ENCODE measurements at places on chromosomes 7 and 10.

GRCh38 chr10:96556003-96556402 lies 30.8 kb downstream of the TM9SF3 start:
- no peak for DNase-seq

DNA sequence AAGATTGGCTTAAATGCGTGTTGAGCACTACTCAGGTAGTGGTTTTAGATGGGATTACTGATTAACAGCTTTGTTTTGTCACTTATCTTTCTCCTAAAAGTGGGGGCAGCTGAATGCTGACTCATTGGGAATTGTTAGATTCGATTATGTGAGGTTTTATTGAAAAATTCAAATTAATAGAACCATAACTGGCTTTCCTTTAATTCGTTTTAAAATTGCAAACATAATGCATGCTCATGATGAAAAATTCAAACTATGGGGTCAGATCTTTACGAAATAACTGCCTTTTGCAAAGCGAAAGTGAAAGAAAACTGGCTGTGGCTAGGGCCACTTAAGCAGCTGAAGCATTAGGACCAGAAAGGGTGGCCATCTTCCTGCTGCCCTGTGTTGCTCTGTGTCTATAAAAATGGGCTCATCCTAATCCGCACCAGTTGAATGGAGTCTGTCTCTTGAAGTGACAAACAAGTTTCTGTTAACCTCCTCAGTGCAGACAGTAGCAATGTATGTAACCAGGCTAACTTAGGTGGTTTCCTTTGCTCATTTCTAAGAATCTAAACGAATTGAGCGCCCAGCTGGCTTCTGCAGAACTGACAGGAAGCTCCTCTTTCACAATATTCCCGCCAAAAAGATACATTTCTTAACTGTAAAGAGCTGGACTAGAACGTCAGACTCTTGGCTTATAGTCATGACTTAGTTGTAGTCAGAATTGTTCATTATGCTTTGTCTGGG lies 27.8 kb downstream of the DENND10 start:
- DNase-seq = peak; percentile 17

DNA sequence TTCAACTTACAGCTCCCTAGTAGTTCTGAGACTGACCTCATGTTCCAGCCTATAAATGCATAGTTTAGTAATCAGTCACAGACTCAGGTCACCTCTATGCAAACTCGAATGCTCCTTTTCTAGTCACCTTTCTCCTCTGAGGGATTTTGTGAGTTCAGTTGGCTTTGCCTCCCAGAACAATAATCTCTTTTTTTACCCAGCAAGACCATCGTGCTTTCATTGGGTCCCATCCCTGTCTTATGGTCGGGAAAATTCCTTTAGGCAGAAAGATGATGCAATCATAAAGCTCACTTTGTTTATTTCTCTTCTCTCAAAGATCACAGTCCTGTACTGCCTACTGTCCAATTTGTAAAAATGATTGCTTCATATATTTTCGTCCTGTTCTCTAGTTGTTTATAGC lies 38.4 kb downstream of the TWIST1 start:
- DNase-seq = no peak

GRCh38 chr10:63462442-63462841 lies 3.3 kb downstream of the JMJD1C start:
- DNase-seq = no peak

DNA sequence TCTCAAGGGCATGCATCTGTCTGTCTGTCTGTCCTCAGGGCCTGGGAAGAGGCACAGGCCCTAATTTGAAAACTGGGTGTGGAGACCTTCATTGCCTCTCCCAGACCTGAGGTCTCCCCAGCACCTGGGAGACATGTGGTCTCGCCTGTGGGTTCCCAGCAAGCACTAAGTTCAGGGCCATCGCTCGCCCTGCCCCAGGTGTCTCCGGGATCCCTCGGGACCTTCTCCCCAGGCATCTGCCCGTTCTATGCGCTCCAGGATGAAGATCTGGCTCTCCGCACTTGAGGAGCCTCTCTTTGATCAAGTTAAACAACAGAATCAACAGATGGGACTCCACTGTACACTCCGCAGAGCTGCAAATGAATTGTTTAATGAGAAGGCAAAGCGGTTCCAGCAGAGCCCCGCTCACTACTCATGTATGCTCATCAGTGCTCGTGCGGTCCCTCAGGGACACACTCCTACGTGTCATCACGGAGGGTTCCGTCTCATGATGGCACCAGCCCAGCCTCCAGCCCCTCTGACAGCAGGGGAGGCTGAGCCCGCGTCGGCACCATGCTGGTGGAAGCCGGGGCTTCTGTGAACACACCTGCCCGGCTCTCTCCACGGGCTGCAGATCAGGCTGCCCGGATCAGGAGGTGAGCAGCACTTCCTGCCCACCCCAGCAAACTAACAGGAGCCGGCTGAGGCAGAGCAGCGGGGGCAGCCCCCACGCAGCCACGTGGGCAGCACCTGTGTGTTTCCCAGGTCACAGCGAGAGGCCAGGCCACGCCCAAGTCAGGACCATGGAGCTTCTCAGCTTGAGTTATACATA lies 132.8 kb downstream of the TCERG1L start:
- DNase-seq = no peak

- no peak for DNase-seq
Observed at GRCh38 chr7:74157605-74158004, 16.6 kb upstream of the EIF4H start.

DNA sequence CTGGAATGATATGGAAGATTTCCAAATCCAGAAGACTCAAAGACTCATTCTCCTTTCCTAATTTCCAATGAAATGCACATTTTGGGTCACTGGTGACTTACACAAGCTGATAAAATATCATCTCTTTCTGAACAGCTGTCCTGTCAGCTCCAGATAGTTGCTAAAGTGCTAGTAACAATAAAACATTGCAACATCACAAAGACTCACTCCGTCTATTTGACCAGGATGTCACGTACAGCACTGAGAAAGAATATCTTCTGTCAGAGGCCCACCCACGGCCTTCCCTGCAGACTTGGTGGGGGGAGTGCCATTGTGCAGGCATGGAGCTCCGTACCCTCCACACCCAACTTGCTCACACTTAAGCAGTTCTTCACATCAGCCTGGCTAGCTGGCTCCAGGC lies 78.9 kb upstream of the EGR2 start:
- DNase-seq = no peak

- no peak for DNase-seq
Observed at GRCh38 chr7:130071701-130072622, 1.6 kb downstream of the KLHDC10 start.

- peak; percentile 26 for DNase-seq
Observed at GRCh38 chr10:61992671-61993668, 91.5 kb downstream of the ARID5B start.

- DNase-seq = no peak
Observed at GRCh38 chr10:63619426-63619825, 98.2 kb downstream of the REEP3 start.

GRCh38 chr7:132685277-132685676 lies 109.0 kb upstream of the PLXNA4 start:
- DNase-seq = no peak

DNA sequence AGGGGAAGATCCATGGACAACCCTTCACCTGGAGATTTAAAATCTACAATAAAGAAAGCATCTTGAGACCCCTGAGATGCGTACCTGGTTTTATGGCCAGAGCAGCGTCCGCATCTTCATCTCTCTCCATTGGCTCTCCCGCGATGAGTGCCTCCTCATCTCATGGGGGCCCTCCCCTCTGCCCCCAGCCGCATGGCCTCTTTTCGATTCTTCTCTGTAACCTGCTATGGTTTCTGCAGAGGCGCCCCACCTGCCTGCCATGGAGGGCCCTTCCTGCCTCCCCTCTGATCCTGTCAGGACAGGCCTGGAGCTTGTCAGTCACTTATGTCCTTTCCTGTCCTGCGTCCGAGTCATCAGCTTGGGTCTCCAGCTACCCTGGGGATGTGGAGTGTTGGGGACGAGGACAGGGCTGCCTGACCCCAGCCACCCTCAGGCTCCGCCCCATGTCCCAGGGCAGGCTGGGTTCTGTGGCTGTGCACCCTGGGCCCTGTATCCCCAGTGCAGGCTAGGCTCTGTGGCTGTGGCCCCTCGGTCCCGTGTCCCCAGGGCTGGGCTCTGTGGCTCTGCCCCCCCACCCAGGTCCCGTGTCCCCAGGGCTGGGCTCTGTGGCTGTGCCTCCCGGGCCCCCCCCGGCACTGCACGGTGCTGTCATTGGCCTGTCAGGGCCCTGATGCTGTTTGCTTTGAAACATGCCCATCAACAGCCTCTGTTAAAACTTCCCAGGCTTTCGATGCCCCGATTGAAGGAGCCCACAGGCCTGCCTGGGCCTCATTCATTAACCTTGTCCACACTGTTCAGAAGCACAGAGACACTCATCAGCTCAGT lies 99.8 kb downstream of the WDR37 start:
- no peak for DNase-seq

DNA sequence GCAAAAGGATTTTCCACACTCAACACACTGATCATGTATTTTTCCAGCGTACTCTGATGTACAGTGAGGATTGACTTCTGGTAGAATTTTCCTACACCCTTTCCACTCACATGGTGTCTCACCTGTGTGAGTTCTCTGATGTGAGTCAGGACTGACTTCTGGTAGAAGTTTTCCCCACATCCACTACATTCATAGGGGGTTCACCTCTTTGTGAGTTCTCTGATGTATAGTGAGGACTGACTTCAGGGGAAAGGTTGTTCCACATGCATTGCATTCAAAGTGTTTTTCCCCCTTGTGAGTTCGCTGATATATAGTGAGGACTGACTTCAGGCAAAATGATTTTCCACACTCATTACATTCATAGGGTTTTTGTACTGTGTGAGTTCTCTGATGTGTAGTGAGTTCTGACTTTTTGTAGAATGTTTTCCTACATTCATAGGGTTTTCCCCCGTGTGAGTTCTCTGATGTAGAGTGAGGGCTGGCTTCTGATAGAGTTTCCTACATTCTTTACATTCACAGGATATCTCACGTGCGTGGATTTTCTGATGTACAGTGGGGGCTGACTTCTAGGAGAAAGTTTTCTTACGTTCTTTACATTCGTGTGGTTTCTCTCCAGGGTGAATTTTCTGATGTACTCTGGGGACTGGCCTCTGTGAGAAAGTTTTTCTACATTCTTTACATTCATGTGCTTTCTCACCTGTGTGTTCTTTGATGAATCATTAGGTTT lies 146.5 kb downstream of the GLRX3 start:
- DNase-seq = no peak

DNA sequence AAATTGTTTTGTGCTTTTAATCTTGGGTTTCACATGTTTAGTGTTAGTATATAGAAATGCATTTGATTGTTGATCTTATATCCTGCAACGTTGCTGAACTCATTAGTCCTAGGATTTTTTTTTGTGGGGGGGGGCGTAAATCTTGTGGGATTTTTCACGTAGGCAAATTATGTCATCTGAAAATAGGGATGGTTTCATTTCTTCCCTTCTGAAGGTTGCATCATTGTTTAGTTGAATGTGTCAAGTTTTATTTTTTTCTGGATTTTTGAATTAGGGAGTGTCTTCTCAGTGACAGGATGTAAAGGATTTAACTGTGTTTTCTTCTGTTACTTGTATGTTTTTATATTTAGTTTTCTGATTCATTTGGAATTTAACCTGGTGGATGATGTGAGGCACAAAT lies 26.7 kb downstream of the MKLN1 start:
- DNase-seq = no peak

- DNase-seq = no peak
Observed at GRCh38 chr7:41206267-41206666, 496.6 kb downstream of the INHBA start.

GRCh38 chr7:11817111-11817740 lies 14.8 kb downstream of the THSD7A start:
- DNase-seq = no peak

- DNase-seq = no peak
Observed at GRCh38 chr10:59536167-59537014, 173.3 kb downstream of the SLC16A9 start.

- no peak for DNase-seq
Observed at GRCh38 chr7:134919240-134919641, 67.1 kb upstream of the AGBL3 start.

DNA sequence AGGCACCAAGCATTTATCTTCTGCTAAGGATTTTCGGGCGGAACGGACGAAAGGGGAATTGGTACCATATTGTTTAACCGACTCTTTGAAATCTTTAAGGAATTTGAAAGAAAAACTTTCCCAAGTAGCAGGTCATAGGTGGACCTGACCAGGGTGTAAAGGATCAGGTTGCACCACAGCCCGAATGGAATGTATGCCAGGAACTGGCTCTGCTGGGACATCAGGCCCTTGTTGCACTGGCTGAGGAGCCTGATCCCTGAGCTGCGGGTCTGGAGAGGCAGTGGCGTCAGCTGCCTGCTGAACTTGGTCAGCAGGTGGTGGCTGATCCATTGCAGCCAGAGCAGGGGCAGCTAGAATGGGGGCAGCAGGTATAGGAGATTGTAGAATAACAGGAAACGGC lies 41.4 kb upstream of the AKR1C2 start:
- no peak for DNase-seq

DNA sequence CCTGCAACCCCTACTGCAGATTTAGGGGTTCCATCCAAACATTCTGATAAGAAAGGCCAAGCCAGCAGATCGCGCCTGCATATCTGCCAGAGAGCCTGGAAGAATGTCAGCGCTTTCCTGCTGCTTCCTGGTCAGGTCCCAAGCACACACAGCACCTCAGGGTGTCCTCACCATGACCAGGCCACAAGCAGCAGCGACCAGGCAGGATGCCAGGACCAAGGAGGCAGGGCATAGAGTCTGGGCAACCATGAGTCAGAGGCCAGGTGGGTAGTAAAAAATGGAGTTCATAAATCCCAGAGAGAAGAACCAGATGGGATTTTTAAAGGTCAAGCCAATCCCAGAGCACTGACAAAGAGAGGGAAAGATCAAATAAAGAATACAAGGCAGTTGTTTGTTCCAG lies 5.5 kb upstream of the FAM131B start:
- DNase-seq = no peak
